ENCODE measurements at places on chromosomes 5 and 9.

- peak; percentile 89 for DNase-seq
Measured at GRCh38 chr5:132497488-132497997, 7.0 kb upstream of the IRF1 start.

- DNase-seq, result peak; percentile 24
Measured at GRCh38 chr9:123112015-123112975, 78.8 kb downstream of the GPR21 start.

DNA sequence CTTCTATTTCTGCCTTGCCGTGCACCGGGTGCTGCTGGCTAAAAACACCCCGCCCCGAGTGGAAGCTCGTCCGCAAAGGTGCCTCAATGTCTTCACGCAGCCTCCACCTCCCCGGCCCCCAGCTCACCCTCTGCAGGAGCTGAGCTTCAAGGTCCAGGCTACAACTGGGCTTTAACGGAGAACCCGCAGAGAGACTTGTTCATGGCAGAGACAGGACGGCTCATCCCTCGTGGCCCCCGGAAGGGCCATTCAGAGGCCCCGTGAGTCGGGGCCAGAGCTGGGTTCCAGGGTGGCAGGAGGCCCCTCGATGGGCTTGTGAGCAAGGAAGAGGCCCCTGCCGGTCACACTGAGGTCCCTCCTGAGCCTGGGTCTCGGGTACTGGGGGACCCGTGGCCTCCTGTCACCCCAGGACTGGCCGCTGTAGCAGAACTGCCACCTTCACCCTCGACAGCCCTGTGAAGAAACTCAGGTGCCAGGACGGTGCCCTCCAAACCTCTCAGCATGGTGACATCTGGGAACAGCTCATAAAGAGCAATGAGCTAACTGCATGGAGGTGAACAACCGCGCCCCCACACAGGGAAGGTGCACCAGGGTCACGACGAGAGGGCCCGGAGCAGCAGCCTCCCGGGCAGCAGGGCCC, 58.0 kb upstream of the UBAC1 start:
- DNase-seq, result no peak

DNA sequence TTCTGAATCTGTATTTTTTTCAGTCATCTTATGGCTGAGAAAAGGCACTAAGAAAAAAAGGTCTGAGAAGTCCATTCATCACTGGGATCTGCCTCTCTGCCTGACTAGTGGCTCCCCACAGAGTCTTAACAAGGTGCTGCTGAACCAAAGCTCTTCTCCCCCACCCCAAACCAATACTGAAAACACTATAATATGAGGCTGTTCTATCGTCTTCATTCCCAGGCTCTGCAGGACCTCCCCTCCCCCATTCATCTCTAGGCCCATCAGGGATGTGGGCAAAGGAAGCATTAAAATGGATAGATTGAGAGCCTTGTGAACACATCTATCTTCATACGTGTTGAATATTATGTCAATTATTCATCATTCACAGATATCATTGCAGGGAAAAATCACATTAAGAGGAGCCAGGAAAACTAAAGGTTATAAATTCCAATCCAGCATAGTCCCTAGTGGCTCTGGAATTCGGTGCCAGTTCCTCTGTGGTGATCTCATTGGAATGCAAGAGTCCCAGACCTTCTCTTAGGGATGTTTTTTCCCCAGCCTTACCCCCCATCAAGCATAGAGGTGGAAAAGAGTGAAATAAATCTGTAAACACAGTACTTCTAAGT, 44.3 kb upstream of the GPR151 start:
- DNase-seq, result no peak

GRCh38 chr9:126945682-126946081, 31.1 kb downstream of the RALGPS1 start:
- DNase-seq, result no peak

- DNase-seq, result no peak
Measured at GRCh38 chr5:39092581-39093351, 18.6 kb upstream of the RICTOR start.

DNA sequence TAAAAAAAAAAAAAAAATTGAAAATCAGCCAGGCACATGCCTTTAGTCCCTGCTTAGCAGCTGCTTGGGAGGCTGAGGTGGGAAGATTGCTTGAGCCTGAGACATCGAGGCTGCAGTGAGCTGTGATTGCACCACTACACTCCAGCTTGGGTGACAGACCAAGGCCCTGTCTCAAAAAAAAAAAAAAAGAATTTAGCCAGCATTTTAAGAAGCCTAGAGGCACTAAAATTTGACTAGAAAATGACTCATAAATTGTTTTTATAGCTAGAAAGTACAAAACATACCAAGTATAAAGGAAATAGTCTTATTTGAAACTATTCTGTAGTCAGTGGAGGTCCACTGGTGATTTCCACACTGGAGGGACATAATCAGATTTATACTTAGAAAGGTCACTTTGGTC, 17.5 kb downstream of the LRRC70 start:
- no peak for DNase-seq

GRCh38 chr5:135533334-135533733, 2.4 kb downstream of the NEUROG1 start:
- DNase-seq, result no peak

DNA sequence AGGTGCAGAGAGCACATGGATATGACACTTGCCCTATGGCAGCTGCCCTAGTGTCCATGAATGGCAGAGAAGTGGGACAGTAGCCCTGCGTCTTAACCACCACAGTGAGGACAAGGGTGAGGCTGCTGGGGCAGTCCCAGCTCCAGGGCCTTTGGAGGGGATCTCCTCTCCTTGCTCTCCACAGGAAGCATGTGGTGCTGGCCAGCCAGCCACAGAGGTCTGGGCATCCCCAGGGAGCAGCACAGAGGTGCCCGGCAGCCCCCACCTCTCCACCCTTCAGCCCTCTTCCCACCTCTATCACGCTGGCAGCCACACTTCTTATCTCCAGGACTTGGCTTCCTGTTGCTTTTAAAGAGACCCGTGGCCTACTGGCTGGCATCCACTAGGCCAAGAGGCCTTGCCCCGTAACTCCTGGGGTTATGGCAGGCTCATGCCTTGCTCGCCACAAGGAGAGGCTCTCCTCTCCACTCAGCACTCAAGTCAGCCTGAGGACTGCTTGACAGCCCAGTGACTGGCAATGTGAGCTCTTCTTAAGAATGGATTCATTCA, 21.9 kb downstream of the CSF2 start:
- no peak for DNase-seq

- no peak for DNase-seq
Measured at GRCh38 chr5:151048526-151048925, 28.1 kb downstream of the GPX3 start.

- DNase-seq, result no peak
Measured at GRCh38 chr5:149130121-149130914, 11.0 kb upstream of the ABLIM3 start.

DNA sequence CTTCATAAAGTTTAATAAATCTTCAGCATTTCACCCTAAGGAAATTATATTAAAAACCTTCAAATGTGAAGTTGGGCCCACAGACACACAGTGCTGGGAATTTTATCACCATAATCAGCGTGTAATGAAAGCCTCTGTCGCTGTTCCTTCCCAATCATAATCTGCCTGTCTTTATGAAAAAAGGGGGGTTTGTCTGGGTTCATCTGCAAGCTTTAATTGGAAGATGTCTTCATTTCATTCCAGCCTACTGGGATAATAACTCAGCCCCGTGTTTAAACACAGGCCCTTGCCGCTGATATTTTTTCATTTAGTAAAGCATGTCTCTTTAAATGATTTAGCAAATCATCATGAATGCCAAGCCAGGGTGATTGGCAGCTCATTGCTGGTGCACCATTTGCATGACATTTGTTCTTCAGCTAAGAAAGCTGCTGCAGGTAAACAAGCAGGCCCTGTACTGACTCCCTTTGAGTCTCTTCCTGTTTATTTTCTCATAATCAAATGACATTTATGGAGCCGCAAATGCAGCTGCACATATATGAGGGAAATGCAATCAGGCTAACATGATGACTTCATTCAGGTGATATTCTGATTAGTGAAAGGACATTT, 362.9 kb upstream of the TLE4 start:
- DNase-seq, result no peak

DNA sequence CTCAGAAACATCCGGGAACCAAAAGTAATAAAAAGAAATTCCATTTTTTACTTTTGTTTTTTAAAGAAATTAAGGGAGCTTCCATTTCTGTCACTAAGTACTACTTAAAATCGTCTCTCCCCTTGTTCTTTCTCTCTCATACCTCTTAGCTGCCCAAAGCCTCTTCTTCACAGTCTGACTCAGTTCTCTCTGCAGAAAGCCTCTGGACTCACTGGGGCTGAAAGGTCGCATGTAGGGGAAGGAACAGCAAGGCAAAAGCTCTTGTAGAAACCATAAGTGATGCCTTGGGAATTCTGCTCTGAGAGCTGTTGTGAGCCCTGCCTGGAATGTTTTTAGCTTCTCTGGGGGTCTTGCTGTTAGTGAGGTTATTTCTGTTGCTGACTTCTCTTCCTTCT, 100.8 kb upstream of the RANBP3L start:
- DNase-seq, result no peak

- no peak for DNase-seq
Measured at GRCh38 chr9:72703574-72703973, 182.2 kb downstream of the TMC1 start.

DNA sequence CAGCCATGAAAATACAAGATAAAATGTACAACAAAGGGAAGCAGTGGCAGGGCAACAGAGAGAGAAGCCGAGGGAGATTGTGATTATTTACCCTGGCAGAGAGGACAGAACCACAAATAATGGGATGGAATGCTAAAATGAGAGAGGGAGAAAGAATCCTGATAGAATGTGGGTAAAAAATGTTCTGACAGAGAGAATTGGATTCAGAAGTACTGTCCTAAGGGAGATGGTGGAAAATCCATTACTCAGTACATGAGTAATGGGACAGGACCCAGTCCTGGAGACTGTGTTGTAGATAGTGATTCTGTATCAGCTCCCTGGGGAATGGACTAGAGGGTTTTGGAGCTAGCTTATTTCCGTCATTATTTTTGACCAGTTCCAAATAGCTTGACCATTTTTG, 831.5 kb downstream of the MAT2B start:
- DNase-seq, result peak; percentile 6

- DNase-seq, result no peak
Measured at GRCh38 chr5:154899151-154899816, 38.7 kb downstream of the GEMIN5 start.

GRCh38 chr5:137735555-137736284, at the start of gene KLHL3:
KLHL3 (minus strand) TSS chr5:137736089; CDS start chr5:137735646, 443 bp downstream.
- DNase-seq, result peak; percentile 60

- no peak for DNase-seq
Measured at GRCh38 chr5:855771-856530, 5.2 kb upstream of the ZDHHC11 start.

GRCh38 chr5:23763170-23763569, 255.8 kb downstream of the PRDM9 start:
- DNase-seq, result no peak

DNA sequence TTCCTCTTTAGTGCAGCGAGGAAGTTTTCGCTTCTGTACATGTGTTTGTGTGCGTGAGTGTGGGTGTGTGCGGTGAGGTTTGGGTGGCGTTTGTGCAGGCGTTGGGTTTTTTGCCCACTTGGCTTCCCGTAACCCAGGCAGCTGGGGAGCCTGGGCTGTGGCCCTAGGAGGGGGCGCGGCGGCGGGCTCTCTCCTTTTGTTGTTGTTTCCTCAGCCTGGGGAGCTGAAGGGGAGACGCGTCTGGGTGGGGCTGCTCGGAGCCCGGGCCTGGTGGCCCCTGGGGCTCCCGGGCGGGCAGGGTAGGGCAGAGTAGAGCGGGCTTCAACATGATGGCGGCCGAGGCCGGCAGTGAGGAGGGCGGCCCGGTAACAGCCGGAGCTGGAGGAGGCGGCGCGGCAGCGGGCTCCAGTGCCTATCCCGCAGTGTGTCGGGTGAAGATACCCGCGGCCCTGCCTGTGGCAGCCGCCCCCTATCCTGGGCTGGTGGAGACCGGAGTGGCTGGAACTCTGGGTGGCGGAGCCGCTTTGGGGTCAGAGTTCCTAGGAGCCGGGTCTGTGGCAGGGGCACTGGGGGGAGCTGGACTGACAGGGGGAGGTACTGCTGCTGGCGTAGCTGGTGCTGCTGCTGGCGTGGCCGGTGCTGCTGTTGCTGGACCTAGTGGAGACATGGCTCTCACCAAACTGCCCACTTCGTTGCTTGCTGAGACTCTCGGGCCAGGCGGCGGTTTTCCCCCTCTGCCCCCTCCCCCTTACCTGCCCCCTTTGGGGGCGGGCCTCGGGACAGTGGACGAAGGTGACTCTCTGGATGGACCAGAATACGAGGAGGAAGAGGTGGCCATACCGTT, 665 bp downstream of the RASA1 start:
- DNase-seq, result peak; percentile 47

DNA sequence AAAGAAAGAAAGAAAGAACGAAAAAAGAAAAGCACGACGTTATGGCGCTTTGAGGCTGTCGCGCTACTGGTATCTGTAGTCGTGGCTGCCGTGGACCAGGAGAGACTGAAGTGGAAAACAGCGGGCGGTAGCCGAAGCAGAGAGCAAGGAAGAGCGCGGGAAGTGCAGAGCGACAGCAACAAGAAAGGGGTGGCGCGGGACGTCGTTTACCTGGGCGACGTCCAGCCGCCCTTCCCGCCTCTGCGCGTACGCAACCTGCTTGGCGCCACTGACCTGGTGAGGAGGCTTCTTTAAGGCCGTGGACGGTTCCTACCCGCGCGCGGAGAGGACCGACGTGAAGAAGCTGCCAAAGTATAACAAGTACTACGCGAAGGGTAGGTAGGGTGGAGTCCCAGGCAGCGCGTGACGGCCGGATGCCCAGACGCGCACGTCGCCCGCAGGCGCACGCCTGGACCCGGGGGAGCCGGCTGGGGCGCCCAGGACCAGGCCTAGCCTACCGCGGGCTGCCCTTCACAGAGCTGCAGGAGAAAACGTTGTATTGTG, 15.4 kb downstream of the CCL28 start:
- DNase-seq, result no peak

DNA sequence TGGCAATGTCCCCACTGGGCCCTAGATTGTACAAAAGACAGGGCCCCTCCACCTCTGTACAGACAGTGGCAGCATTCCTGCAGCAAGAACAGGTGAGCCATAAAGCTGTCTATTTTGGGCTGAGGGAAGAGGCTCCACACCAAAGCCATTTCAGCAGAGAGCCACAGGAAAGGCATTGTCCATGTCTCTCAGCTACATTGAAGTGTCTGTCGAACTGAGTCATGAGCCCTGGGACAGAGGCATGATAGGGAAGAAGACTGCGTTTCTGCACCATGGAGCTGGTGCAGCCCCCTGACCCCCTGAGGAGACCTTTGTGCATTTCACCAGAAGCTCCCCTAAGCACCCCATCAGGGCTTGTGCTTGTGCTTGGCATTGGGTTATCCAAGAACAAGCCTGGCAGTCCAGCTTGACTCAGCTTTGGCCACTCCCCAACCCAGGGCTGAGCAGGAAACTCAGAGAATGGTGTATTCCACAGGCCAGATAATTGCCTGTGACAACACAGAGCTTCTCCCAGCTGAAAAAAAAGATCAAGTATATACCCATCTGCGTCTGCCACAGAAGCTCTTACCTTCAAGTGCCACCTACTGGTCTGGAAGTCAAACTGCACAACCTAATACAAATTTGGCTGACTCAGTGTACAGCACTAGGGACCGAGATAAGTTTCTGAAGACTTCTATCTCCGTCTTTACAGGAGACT, 5.9 kb upstream of the FRMD3 start:
- peak; percentile 57 for DNase-seq

- DNase-seq, result peak; percentile 20
Measured at GRCh38 chr5:117803533-117803932, 1184.8 kb downstream of the DTWD2 start.

Measured in brain microvascular endothelial cell (primary cell).